ENCODE measurements at places on chromosomes 4 and X.

DNA sequence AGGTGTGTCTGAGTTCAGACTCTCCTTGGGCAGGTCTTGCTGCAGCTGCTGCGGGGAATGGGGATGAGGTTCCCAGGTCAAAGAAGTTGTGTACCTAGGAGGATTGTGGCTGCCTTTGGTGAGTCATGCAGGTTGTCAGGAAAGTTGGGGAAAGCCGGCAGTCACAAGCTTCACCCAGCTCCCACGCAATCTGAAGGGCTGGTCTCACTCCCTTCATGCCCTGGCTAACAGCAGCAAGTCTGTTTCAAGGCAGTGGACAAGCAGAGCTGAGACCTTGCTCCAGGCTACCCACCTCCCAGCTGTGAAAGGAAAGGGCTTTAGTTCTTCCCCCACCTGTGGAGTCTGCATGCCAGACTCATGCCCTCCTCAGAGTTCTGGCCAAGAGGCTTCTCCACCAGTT is 287.2 kb downstream of the DTHD1 start:
- DNase-seq = no peak

DNA sequence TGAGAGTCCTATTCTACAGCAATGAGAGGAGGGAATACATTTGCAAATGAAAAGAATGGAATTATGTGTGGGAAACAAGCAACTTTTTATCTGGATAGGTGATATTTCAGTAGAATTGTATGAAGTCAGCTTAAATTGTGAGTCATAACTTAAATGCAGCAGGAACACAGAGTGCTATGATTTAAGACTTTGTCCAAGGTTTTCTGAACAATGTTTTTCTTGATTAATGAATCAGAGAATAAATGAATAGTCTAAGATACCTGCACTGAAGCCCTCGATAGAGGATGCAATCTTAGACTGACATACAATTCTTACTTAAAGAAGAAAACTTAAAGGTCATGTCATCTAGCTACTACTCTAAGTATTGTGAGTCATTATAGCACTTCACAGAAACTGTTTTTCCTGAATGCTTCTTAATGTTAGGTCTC is 8.0 kb downstream of the ARHGEF38 start:
- no peak for DNase-seq

- no peak for DNase-seq
These were observed 33.0 kb downstream of the SULT1B1 start for GRCh38 chr4:69727426-69727825.

DNA sequence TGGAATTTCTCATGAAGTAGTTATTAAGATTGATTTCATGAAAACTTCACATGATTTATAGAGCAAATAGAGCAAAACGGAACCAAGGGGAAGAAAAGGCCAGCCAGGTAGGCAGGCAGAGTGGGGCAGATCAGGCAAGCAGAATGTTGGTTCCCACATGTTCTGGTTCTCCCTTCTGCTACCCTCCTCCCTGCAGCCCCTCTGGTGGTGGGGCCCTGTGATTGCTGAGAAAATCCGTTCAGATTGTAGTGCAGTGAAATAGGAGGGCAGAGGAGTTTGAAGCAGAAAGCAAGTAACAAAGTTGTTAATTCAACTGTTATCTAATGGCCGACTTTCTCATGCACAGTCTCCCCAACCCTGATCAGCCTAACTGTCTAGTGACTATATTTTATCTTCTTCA is 185.3 kb downstream of the MID1IP1 start:
- no peak for DNase-seq

GRCh38 chr4:99723612-99724011 is 66.0 kb upstream of the C4orf54 start:
- peak; percentile 11 for DNase-seq

DNA sequence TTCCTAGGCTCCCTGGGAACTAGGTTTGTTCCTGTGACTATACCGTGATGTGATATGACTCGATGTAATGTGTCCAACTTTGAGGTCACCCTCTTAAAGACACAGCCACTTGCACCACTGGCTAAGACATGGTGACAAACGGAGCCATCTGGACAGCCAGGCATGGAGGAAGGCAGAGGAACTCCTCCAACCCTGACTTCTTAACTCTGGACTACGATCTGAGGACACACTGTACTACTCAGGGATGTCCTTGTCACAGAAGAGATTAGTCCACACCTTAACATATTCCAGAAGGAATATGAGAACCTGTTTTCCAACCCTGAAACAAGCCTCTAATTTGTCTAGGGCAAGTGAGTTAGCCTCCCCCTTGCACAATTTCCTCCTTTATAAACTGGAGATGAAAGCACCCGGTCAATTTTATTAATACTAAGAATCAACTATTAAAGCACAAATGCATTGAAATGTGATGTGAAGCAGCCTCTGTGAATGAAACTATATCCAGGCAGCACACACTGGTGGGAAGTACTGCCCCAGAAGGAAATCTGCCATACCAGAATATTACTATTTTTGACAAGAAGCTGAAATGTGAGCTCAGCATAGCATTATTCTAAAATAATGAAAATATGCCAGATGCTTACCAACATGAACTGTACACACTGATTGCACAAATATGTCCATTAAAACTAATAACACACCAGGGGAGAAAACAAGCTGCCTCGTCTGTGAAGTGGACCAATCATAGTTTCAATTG is 47.3 kb downstream of the TSPAN5 start:
- DNase-seq = no peak

DNA sequence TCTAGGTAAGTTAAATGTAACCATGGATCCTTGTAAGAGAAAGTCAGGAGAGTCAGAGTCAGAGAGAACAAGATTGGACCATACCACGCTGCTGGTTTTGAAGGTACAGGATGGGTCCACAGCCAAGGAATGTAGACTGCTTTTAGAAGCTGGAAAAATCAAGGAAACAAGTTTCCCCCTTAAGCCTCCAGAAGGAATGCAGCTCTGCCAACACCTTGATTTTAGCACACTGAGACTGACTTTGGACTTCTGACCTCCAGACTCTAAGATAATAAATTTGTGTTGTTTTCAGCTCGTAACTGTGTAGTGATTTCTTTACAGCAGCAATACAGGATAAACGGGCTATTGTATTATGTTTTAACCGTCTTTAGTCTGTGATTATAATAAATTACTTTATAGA is 108.0 kb upstream of the USP38 start:
- no peak for DNase-seq

DNA sequence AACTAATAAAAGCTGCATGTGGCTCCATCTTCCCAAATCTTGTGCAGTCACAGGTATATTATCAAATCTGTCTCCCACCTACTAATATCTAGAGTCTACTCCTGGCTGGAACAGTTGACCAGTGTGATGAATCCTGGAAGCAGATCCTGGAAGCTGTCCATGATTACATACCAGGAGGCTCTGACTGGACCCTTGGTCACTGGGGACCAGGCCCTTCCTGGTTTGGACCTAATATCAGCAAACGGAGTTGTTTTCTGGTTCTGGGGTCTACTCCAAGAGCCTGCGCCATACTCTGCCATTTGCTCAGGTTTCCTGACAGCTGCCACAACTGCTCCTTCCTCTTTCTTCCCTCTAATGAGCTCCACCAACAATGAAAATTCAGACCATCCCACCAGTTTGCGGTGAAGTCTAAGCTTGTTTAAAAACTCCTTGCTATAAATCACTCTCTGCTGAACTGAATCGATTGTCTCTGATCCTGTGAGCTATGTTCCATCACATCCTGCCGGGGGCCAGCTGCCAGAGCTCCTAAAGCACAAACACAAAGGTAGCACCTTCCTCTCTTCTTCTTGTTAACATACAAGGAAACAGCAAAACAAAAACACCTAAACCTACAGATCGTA is 114.2 kb downstream of the PALLD start:
- no peak for DNase-seq

DNA sequence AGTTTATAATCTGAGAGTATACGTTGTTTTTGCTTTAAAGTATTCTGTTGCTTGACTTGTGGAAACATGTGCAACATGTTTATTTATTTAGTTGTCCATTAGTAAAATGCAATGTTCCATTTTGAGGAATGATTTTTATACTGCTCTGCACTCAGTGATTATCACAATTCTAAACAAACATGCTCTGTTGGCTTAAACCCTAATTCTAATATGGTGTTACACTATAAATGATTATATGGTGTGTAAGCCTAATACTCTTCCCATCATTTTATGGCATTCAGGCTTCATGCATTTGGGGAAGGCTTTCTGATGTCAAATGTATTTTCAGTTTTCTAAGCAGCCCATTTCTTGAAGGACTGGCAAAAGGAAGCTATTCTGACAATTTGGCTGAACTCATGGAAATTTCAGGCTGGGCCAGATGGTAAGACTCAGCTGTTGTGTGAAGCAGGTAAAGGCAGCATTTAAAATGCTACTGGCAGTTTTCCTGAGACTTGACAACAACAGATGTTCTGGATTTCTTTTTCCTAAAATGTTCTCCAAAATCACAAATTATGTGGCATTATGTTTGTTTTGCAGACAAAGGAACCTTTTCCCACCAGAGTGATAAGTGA is 336.7 kb upstream of the GNPDA2 start:
- DNase-seq = no peak

DNA sequence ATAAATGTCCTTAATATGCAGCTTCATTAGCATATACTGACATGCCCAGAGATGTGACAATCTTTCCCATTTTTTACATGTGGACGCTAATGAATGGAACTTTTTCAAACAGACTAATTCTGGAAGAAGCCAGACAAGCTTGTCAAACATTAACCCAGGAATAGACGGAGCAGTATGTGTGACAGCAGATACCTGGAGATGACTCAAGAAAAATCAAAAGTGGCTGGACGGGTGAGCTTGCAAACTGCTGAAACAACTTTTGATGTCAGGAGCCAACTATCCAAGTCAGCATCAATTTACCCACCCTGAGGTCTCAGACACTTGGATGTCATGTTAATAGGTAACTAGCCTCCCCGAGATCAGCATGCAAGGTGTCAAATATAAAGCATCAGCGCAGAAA is 183.0 kb downstream of the PACRGL start:
- no peak for DNase-seq

- no peak for DNase-seq
These were observed 31.6 kb upstream of the CT47C1 start for GRCh38 chrX:119041175-119041574.

GRCh38 chr4:169458575-169458974 is 153.8 kb downstream of the NEK1 start:
- no peak for DNase-seq

GRCh38 chr4:10977534-10977933 is 293.0 kb upstream of the CLNK start:
- DNase-seq = no peak

GRCh38 chrX:1244164-1245076 is 24.2 kb upstream of the CSF2RA start:
- DNase-seq = peak; percentile 33

- DNase-seq = no peak
These were observed 60.4 kb downstream of the PCDH18 start for GRCh38 chr4:137471895-137472294.

GRCh38 chrX:122641136-122641535 is 542.9 kb upstream of the GRIA3 start:
- DNase-seq = no peak

- DNase-seq = no peak
These were observed 237.4 kb downstream of the CAMK2D start for GRCh38 chr4:113524096-113524495.

- no peak for DNase-seq
These were observed 60.4 kb downstream of the SUPT20HL2 start for GRCh38 chrX:24253469-24253868.

DNA sequence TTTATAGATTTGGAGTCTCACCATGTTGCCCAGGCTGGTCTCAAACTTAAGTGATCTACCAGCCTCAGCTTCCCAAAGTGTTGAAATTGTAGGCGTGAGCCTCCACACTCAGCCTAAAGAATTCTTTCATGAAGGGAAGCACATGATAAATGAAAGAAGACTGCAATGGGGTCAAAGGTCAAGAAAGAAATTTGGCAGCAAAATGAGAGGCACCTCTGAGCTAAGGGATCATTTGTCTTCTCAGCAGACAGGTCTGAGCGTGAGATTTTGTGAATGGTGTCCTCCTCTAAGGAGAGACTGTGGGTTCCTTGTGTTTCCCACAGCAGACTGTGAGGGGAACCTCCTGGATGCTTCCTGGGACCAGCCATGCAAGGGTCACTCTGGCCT is 57.5 kb upstream of the EGFL6 start:
- no peak for DNase-seq

- no peak for DNase-seq
These were observed 714.2 kb upstream of the LCORL start for GRCh38 chr4:18735740-18736268.

- no peak for DNase-seq
These were observed 55.7 kb upstream of the NUDT6 start for GRCh38 chr4:122978109-122978508.

DNA sequence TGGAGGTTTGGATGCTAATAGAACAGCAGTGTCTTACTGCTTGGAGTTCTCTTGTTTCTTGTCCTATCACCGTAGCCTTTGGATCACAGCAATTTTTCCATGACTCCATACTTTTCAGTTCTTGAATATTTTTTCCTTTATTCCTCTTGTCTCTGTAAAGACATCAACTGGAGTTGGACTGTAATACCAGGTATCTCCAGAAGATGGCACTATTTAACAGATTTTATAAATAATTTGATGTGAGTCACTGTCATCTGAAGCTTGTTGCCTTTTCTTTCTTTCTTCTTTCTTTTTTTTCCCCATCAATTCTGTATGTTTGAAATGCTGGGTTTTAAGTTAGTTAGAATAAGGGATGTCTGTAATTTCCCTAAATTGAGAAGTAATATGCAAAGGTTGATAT is 24.1 kb downstream of the HPRT1 start:
- DNase-seq = no peak

DNA sequence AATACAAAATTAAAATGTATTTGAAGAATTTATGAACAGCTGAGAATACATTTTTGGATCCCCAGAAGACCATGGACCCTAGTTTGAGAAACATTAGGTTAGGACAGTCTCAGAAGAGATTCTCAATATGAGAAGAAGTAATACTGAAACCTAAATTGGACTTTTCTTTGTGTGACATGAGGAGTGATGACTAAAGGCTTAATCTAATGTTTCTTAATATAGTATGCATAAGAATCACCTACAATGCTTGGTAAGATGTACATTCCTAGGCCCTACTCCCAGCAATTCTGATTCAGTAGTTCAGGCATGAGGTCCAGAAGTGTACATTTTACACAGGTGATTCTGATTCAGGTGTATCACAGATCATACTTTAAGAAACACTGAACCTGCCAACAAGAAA is 31.6 kb upstream of the HUWE1 start:
- no peak for DNase-seq

GRCh38 chr4:153643406-153644383 is 40.4 kb upstream of the TLR2 start:
- DNase-seq = no peak

- no peak for DNase-seq
These were observed 116.1 kb downstream of the REELD1 start for GRCh38 chr4:146330392-146330791.

Measured in activated T-cell treated with anti-CD3 and anti-CD28 coated beads, Interleukin-2, amount 50 U/mL, for 72 hours (primary cell).